ENCODE measurements at places on chromosomes 7 and 10. TPM values are rescaled to one million over a fixed set of nuclear protein-coding genes. Genes with fewer than 3 reads are reported as not detected.

Gene BHLHA15
- 0.57 TPM for total RNA-seq

Gene LRRC4
- total RNA-seq: 4.5 TPM

DNA sequence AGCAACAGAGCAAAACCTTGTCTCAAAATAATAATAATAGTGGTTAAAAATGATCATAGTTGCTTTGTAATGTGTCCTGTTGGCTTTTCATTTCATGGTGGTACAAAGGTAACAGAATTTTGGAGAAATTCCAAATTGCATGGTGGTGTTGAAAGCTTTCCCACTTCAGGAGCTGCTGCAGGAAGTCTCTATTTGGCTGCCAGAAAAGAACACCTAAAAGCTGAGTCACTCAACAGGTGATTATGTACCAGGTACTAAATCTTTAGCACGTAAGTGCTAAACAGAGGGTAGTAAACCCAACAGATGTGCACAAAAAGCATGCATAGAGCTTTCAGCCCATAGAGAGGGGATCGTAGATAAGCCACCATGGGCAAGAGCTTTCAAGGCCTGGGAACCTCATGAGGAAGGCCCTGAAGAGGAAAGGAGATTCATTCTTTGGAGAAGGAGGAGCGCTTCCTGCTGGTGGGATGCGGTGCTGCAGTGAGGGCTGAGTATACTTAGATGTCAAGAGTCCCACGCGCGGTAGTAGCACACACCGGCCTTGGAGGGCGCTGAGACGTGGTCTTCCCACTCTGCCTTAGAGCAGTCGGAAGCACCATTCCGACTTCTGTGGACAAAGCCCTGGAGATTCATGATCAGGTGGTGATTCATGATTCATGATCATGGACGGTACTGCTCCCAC is 118.7 kb downstream of the RALA start:
- peak; percentile 26 for DNase-seq

DNA sequence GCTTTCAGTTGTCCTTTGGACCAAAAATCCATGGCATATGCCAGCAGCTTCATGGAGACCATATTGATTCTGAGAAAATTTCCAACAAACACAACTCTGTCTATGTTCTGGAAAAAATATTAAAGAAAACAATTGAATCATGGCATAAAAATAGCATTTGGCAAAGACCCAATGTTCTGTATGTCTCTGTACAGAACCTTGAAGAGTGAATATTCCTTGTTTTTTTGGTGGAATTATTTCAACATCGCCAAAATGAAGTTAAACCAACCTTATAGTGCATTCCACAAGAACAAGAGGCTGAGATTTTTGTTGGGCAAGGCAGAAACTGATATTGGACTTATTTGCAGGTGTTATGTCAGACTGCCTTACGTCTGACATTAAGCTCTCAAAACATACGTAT is 53.3 kb upstream of the SLC16A12 start:
- no peak for DNase-seq

GRCh38 chr10:24674892-24675632 is 48.6 kb downstream of the ARHGAP21 start:
- no peak for DNase-seq

GRCh38 chr10:65130162-65130758 is 1609.1 kb downstream of the REEP3 start:
- DNase-seq: no peak

All from astrocyte (in vitro differentiated cells and primary cell).